ENCODE measurements at places on chromosomes 12 and 14.

DNA sequence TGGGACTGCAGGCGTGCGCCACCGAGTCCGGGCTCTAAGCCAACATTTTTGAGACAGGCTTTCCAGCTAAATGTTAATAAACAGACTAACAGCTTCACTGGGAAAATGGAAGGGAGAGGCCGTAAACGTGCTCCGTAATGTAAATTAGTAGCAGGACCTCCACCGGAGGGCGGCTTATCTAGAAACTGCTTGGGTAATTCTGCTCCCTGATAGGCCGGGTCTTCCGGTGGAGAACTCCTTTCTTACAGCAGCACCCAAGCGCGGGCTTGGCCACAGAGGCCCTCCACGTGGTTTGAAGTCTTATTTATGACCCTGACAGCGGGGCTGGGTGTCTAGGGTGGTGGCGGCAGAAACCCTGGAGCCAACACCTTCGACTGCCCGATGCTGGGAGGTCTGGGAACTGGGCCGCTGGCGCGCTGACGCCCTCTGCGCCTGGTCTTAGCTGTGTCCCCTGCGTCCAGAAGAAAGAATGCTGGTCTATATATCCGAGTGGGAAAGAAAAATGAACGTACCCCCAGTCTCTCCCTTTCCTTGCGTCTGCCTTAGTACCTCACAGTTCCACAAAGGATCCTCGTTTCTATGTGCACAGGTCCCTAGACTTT lies 1.7 kb downstream of the DPPA3 start:
- no peak for DNase-seq

DNA sequence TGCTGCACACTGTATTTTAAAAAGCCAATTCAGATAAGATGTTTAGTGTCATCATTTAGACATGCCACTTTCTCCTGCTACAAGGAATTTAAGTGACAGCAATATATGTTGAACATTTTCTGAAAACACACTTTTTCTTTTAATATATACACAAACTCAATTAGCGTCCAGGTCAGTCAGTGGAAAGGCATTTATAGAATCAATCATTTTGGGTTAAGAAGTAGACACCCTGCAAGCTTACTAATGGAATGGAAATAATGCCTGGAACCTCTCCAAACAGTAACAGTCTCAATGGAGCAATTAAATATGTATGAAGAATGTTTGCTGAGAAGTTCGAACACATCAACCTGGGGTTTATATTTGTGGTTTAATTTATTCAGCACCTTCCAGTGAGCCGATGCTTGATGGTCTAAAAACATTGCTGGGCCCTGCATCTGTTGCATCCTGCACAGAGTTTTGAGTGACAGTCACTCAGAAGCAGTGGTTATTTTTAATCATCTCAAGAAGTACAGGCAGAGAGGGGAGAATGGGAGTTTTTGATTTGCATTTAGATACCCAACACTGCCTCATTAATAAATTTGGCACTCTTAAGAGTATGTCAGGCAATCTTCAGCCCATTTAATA lies 410.7 kb downstream of the TMEM117 start:
- DNase-seq, result no peak

DNA sequence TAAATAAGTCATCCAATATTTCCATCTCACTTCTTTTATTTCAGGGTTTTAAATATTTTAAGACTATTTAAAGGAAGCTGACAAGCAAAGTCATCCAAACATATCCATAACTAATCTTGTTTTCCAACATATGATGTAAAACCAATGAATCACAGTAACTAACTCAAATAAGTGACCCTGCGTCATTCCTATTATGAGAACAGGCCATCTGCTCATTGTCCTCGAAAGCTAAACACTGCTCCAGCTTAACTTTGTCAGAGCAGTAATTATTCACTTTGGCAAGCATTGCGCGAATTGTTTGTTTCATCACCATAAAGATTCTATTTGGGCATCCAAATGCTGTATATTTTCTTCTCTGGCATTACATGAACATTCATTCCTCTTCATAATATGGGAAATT lies 99.1 kb downstream of the CAPZA3 start:
- no peak for DNase-seq

GRCh38 chr14:63795532-63795931 lies 57.3 kb upstream of the SYNE2 start:
- DNase-seq, result no peak

DNA sequence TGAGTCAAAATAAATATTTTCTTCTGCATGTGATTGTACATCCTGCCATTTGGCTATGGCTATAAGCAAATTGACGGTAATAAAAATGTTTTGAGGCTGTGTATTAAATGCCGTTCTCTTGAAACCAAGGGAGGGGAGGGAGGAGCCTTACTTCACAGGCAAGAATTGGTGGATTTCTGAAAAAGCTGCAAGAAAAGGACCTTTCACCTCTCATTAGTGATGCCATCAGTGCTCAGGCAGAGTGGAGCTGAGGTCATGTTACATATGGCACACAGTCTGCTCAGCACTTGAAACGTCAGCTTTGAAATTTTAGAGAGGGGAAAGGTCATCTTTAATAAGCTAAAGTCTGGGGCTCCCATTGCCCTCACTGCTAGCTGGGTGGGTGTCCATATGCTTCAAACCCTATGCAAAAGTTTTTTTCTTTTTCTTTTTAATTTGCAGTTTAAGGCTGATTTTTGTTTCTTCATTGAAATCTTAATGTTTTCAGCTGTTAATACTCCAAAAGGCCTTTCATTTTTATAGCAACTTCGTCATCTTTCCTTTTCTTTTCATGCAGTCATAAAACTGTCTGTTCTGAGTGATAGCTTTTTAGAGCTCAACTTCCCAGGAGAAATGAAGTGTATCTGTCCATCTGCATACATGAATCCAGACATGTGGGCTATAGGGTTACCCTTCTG lies 9.8 kb upstream of the SIX1 start:
- peak; percentile 14 for DNase-seq

DNA sequence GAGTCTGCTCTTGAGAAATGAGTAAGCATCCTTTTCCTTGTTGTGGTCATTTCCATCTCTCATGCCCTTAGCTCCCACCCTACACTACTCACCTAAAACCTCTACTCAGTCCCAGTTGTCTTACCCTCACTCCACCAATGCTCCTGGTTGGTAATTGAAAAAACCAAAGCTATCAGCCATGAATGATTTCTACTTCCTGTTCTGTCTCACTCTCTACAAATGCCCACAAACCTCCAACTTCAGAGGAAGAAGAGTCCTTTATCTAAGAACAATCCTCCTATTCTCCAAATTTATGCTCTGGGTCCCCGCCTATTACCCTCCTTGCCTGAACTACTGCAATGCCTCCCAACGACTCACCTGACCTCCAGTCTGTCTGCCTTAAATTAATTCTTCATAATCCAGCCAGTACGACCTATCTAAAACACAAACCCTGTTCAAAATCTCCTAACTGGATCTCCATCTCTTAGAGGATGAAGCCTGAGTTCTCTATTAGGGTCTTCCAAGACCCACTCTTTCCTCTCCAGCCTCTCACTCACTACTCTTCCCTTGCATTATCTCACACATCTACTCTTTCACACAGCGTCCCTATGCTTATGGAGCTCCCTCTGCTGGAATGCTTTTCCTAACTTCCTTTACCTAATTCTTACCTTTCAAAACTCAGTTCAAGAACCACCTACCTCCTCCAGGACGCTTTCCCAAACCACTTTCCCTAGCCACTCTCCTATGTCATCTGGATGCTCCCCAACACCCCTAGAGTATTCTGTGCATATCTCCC lies 2.2 kb downstream of the DHRS1 start:
- no peak for DNase-seq

- DNase-seq, result no peak
Measured at GRCh38 chr12:84922693-84923092, 10.1 kb upstream of the SLC6A15 start.

DNA sequence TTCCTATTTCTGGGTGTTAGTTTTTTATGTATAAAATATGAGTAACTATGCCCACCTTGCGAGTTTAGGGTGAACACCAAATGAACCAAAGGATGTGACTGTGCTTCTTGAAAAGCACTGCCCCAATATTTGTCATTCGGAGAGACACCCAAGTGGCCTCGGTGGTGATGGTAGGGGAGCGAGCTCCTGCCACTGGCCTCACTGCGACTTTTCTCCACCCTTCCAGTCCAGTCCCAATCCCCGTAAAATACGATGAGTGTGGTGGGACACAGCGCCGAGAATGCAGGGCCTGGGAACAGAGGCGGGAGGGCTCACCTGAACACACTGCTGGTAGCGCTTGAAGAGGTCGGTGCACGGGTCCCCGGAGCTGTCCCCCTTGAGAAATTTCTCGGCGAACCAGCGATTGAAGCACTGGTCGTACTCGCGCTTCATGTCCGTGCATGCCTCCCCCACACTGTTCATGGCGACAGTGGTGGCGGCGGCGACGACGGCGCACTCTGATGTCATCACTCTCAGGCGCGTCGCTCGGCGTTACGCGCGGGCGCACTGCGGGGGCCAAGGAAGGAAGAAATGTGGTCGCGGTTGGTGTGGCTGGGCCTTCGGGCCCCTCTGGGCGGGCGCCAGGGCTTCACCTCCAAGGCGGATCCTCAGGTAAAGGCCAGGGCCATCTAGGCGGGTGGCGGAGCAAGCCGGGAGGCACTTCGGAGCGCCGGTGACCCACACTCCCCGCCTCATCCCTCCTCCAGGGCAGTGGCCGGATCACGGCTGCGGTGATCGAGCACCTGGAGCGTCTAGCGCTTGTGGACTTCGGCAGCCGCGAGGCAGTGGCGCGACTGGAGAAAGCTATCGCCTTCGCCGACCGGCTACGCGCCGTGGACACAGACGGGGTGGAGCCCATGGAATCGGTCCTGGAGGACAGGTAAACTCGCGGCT lies at the start of the genes GATC and TRIAP1:
Gene GATC (plus strand): TSS at position 534 of the 933 bp plus-strand sequence. CDS start 37 bp downstream, at position 571.
Gene TRIAP1 (minus strand): TSS at position 474 of the 933 bp plus-strand sequence. CDS start 12 bp downstream, at position 462.
- peak; percentile 89 for DNase-seq

DNA sequence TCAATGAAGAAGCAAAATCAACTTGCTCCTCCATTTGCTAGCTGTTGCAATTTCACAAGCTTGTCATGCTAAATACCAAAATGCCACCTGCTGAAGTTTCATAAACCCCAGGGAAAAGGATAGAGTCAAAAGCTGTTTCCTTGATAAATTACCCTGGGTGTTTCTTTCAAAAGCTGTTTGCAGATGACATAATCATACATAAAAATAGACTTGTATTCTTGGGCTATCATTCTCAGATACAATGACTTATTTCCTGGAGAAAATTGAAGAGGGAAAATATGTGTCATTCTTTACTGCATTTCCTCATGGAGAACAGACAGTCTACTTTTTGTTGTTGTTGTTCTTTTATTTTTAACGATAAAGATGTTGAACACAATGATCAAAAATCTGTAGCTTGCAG lies 119.2 kb downstream of the GALC start:
- no peak for DNase-seq

- peak; percentile 33 for DNase-seq
Measured at GRCh38 chr12:109385339-109386058, 37.8 kb downstream of the MYO1H start.

DNA sequence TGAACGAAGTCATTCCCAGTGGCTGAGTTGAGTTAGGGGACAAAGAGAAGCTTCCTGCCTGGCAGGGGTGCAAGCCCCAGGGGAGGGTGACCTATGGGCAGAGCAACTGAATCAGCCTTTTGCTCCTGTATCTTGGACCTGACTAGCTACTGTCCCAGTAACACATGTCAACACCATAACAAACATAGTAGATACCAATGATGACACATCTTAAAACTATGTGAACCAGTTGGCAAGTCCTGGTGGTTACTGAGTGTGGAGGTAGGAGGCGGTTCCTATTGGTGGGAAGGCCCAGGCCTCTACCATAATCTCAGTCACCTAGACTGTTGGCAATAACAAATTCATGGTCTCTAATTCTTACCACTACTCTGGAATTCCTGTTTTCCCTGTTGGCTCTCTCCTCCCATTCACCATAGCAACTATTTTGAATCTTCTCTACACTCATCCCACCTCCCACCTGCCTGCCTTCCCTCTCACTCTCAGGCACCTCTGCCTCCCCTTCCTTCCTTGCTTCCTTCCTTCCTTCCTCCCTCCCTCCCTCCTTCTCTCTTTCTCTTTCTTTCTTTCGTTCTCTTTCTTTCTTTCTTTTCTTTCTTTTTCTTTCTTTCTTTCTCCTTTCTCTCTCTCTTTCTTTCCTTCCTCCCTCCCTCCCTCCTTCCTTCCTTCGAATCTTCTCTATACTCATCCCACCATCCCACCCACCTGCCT lies 8.1 kb upstream of the P2RX7 start:
- DNase-seq, result no peak
